ENCODE measurements at places on chromosomes 7 and 10.

GRCh38 chr10:14468726-14469125, 138.0 kb upstream of the FRMD4A start:
- no peak for DNase-seq

DNA sequence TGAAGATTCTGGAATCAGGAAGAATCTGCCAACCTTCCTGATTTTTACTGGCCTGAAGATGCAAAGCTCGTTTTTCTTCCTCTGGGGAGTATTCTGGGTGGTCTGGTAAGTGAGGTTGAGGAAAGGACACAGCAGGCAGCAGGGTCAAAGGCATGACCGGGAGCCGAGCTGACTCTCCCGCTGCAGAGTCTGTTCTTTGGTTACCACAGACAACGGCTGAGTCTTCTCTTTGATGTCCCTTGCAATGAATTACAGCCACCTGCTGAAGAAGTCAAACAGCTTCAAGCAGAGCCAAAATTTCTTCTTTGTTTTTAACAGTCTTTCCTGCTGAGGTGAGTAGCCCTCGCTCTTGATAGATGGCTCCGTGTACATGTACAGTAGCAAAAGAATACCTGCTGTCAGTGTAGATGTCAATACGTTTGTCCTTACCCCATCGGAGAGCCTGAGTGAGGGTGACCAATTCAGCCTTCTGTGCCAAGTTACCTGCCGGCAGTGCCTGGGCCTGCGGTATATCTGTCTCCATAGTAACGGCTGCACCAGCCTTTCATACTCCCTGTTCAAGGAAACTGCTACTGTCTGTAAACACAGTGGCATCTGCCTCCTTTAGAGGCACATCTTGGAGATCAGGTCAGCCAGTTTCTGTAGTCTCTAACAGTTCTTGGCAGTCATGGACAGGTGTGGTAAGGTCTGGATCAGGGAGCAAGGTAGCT, 76.4 kb downstream of the PRR15 start:
- no peak for DNase-seq

GRCh38 chr7:40761762-40762560, 627.2 kb downstream of the SUGCT start:
- no peak for DNase-seq

DNA sequence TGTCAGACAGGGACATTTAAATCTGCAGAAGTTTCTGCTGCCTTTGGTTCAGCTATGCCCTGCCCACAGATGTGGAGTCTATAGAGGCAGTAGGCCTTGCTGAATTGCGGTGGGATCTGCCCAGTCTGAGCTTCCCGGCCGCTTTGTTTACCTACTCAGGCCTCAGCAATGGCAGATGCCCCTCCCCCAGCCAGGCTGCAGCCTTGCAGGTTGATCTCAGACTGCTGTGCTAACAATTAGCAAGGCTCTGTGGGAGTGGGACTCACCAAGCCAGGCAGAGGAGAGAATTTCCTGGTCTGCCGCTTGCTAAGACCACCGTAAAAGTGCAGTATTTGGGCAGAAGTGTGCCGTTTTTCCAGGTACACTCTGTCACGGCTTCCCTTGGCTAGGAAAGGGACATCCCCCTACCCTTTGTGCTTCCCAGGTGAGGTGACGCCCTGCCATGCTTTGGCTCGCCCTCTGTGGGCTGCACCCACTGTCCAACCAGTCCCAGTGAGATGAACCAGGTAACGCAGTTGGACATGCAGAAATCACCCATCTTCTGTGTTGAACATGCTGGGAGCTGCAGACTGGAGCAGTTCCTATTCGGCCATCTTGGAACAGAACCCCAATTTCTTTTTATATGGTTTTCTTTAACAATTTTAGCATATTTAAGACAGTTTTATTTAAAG, 28.4 kb upstream of the VWDE start:
- DNase-seq: no peak

DNA sequence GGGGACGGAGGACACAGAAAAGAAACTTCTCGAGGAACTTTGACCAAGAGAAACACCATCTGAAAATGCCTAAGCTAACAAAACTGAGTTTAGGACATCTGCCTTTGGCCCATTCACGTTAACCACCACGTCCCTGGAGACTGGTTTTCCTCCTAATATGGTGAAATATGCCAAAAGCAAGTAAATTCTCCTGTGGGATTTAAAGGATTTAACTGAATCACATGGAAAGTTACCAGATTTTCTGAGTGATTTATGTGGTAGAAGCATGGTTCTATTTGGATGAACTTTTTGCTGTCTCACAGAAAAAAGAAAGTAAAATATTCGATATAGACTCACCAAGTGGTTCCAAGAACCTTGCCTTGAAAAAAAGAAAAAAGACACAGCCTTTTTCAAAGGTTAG, 30.4 kb upstream of the BMPER start:
- no peak for DNase-seq

DNA sequence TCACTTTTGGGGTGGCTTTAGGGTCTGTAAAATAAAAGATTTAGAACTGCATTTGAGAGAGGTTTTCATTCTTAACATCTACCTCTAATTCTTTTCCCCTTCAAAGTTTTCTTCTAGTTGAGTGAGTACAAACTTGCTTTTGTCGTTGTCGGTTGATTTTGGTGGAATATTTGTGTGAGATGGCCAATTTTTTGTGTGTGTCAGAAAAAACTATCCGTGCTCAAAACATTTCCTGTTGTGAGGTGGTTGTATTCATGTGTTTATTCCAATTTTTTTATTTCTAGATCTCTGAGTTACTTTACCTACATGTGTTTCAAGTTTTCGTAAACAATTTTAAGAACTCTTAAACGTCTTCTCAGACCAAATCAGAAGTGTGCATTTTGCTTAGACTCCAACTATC, 1.6 kb downstream of the AHR start:
- DNase-seq: no peak

- DNase-seq: no peak
Observed at GRCh38 chr10:10865303-10865702, 152.4 kb upstream of the CELF2 start.

GRCh38 chr10:131959841-131960240, 21.9 kb downstream of the BNIP3 start:
- no peak for DNase-seq

- no peak for DNase-seq
Observed at GRCh38 chr10:19730907-19731217, 85.4 kb upstream of the PLXDC2 start.

- no peak for DNase-seq
Observed at GRCh38 chr7:51223505-51223904, 93.1 kb downstream of the COBL start.

DNA sequence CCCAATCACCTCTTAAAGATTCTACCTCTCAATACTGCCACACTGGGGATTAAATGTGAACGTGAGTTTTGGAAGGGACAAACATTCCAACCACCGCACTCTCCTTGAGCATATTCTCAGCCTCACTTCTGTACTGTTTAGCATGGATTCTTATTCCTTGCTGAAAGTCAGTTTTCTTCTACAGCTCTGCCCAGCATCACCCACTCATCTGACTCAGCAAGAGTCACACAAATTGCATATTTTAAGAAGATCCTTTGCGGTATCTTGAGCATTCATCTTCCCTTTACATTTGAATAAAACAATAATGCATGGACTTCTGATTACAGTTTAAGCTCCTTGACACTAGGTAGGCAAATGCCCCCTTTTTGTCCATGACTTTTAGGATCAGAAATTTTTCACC, 251.6 kb upstream of the MKLN1 start:
- DNase-seq: no peak

DNA sequence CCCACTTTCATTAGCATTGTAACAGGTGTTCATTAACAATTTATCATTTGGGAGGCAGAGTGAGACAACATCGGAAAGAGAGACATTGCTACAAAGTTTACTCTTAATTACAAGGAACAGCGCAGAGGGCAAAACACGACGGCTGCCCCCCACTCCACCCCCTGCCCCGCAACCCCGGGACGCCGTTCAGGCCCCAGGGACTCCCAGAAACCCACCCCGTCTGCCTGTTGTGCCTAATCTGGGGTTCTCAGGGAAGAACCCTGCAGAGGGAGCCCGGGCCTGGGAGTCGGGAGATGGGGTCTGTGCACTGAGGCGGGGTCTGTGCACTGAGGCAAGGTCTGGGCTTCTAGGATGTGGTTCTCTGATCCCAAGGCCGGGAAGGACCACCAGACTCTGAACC, 25.2 kb downstream of the UNCX start:
- DNase-seq: no peak

DNA sequence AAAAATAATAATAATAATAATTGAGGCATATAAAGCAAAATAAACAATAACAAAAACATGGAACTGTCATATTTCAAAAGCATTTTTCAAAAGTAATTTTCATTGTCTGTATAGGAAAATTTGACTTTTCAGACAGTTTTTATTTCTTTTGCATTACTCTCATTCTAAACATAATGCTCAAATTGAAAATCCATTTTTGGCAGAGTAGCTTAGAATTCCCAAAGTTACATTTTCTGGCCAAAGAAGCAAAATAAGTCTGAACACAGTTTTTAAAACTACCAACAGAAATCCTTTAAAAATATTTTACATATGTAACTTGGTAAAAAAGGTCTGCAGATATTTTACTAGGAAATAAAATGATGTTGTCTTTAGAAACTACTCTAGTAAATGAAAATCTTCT, 535.4 kb downstream of the ANKRD7 start:
- DNase-seq: no peak

DNA sequence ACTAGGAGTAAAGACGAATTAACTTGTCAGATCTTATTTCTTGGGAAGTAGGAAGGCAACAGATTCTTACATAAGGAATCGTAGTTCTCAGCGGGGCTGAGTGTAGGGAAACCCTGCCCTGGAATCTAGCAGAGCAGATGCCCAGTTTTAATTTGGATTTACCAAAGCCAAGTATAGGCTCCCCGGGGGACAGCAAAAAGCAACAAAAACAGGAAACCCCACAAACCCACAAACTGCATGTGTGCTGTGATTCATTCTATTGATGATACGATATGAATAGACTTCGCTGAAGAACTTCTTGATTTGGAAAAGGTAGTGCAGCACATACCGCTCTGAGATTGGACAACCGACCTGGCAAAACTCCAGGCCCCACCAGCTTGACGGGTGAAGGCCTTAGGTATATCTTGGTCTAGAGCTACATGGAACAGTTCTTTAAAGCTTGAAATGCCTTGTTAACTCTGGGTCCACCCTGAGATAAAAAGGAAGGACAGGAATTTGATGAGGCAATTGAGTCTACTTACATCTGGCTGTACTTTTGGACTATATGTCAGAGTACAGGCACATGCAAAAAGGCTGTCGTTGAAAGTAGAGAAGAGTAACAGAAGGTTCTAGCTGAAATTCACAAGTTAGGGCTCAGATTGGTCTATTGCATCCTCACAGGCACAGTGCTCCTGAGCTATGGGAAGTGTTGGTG, 49.1 kb downstream of the STRA8 start:
- peak; percentile 46 for DNase-seq

DNA sequence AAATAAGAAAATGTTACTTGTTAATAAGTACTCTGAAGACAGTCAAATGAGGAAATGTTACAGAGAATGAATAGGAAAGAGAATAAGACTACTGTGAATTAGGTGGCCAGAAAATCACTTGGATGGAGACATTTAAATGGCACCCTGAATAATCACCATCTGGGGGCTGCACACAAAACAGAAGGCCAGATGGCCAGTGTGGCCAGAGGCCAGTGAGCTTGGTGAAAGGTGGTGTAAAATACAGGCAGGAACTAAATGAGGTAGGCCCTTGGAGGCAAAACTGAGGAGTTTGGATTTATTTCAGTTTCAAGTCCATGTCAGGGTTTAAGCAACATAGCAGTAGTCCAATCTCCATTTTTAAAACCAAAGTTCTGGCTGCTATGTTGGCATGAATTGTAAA, 126.7 kb downstream of the TSPAN12 start:
- DNase-seq: no peak

DNA sequence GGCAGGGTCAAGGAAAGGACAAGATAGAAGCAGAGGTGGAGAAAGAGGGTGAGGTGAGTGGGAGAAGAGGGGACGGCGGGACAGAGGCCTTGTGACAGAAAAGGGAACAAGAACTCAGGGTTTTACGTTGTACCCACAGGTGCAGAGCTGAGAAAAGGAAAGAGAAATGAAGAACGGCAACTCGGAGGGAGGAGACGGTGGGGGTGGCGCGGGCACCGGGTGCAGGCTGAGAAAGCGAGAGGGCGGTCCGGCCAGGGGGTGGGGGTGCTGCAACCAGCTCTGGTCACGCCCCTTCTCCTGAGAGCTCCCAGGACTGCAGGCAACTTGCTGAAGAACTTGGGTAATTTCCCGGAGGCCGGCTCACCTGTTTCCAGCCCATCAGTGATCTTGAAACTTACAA, 65.3 kb downstream of the CARD11 start:
- peak; percentile 87 for DNase-seq

DNA sequence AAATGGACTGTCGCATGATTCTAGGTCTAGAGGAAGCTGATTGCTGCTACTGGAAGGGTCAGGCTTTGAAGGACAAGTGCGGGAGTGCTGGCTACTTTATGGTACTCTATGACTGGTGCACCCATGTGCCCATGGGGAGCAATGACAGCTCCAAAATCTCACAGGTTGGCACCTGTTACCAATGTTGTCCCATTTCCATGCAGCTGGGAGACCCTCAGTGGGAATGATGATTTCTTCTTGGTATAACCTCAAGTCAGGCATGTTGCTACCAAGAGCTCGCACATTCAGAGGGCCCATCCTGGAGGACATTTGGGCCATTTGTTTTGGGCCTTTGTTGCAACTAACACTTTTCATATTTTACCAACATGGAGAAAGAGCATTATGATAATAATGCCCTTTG, 174.4 kb downstream of the PRKCQ start:
- DNase-seq: no peak

DNA sequence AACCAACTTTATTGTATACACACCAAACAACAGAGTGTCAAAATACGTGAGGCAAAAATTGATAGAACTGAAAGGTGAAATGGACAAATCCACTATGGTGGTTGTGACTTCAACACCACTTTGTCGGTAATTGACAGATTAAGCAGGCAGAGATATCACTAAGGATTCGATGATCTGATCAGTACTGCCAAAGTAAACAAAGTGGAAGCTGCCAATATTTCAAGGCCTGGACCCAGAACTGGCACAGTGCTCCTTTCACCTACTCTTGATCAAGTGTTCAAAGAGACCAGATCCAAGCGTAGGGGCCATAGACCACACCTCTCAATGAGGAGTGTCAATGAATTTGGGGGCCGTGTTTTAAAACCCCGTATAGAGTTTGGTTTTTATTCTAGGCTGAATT, 167.0 kb downstream of the CDK14 start:
- no peak for DNase-seq

GRCh38 chr10:68271196-68271882, 39.4 kb upstream of the ATOH7 start:
- DNase-seq: no peak

GRCh38 chr10:26524161-26524896, 86.2 kb downstream of the APBB1IP start:
- no peak for DNase-seq
